ENCODE measurements at places on chromosomes 7 and 10.

DNA sequence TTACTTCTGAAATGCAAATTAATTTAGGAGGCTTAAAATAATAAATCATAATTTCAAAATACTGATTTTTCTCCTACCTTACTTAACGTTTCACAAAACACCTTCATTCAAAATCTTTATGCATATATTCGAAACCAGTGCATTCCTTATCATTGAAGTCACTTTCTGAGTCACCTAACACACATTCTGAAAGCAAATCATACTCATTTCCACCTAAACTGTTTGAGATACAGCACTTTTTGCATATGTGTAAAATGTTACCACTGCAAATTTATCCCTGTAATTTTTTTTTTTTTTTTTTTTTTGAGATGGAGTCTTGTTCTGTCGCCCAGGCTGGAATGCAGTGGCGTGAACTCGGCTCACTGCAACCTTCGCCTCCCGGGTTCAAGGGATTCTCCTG is 15.7 kb downstream of the PPP3CB start:
- peak; percentile 34 for DNase-seq

GRCh38 chr7:73437621-73438416 is 4.2 kb downstream of the FZD9 start:
- no peak for DNase-seq

GRCh38 chr7:157439149-157439548 is 102.3 kb downstream of the DNAJB6 start:
- DNase-seq: no peak

- DNase-seq: peak; percentile 38
Observed at GRCh38 chr7:95772298-95772770, at the start of gene DYNC1I1. Gene DYNC1I1, plus strand, starts transcription at chr7:95772554. Its CDS starts 32,176 bp downstream, at chr7:95804730.

DNA sequence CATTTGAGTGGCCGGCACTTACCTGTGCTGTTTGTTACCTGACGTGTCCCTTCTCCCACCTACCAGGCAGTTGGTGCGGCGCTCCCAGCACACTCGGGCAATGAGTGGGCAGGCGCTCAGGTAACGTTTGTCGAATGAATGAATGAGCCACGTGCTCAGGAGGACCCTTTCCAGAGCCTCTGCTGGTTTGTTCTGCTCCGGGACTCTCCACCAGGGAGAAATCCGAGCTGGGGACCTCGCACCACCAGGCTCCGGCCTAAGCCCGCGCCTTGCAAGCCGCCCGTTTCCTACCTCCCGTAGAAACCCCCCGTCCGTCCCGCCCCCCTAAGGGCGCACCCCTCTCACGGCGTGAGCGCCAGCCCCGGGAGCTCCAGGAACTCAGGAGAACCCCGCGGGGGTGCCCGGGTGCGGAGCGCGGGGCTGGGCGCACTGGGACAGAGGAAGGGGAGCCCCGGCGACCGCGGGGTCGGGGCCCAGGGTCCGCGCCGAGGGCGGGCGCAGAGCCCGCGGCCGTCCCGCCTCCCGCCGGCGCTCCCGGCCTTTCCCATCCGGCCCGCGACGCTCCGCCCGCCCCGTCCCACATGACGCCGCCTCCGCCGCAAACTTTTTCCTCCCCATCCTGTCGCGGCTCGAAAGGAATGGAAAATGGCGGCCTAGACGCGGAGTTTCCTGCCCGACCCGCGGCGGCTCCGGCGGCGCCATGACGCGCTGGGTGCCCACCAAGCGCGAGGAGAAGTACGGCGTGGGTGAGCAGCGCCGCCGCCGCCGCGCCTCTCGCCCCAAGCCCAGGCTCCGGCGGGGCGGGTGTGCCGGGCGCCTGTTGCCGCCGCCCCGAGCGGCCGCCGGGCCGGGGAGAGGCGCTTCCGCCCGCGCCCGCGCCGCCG is at the start of gene DOCK1:
TSS of gene DOCK1 (plus strand) at position 611 of the 884 bp plus-strand sequence. CDS start at position 701, 90 bp downstream.
- peak; percentile 73 for DNase-seq

DNA sequence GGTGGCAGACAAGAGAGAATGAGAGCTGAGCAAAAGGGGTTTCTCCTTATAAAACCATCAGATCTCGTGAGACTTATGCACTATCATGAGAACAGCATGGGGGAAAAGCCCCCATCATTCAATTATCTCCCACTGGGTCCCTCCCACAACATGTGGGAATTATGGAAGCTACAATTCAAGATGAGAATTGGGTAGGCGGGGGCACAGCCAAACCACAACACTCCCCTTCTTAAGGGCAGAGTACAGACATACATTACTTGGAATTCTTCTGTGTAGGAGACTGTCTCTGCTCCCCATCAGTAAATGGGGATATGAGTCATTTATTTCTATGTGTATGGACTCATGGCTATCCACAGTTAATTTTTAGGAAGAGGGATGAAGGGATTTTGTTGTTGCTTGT is 31.2 kb downstream of the FAM171A1 start:
- peak; percentile 26 for DNase-seq

DNA sequence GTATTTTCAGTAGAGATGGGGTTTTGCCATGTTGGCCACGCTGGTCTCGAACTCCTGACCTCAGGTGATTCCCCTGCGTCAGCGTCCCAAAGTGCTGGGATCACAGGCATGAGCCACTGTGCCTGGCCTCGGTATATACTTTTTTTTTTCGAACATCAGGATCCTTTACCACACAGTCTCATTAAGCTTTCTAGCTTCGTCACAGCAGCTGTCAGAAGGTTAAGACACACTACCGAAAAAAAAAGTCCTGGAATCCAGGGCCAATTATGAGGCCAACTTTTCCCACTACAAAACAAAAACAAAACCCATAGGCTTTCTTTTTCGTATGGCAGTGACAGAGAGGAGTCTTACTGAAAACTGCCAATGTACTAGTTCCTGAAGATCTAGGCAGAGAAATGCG is 30.7 kb downstream of the ZC3HC1 start:
- DNase-seq: no peak

GRCh38 chr10:25176421-25176968 is 1.7 kb downstream of the GPR158 start:
- DNase-seq: no peak

DNA sequence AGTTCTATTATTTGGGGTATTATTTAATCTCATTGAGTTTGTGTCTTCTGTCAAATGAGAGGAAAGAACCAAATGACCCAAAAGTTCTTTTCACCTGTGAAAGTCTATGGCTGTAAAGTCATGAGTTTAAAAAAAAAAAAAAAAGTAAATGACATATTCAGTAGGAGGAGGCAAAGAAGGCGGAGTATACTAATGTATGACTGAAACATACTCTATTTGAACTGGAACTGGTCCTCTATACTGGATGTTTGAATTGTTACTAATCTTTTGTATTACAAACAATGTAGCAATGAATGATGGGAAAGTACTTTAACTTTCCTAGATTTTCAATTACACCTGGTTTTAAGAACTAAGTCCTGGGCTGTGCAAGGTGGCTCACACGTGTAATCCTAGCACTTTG is 24.9 kb upstream of the GSAP start:
- no peak for DNase-seq

DNA sequence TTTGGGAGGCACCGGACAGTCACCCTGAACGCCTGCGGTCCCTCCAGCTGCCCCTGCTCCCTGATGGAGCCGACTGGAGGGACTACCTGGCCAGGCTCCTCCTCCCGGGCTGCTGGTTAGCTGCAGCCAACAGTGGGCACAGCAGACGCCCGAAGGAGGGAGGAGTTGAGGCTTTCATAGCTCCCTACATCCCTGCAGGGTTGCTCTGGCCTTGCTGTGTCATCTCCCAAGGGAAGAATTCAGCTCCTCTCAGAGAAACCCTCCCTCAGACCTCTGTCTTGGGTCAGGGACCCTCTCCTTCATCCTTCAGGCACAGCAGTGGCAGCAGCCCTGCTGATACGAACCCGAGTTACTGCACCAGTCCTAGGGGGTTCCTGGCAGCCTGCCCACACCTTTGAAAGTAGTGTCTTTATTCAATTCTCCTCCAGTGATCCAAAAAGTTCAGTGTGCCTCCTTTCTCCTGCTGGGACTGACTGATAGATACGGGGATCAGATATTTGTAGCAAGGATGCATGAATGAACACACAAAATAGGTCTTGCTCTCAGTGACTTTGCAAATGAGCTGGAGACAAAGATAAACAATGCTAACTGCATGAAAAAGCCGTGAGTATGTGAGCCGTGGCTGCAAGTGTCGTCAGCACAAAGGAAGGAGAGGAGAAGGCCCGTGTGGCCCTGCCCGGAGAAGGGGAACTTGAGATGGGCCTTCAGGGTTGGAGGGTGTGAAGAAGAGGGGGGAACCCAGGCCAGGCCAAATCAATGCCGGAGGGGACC is 136.6 kb downstream of the PRKAG2 start:
- DNase-seq: no peak

- no peak for DNase-seq
Observed at GRCh38 chr10:44923611-44924010, 12.5 kb downstream of the TMEM72 start.

DNA sequence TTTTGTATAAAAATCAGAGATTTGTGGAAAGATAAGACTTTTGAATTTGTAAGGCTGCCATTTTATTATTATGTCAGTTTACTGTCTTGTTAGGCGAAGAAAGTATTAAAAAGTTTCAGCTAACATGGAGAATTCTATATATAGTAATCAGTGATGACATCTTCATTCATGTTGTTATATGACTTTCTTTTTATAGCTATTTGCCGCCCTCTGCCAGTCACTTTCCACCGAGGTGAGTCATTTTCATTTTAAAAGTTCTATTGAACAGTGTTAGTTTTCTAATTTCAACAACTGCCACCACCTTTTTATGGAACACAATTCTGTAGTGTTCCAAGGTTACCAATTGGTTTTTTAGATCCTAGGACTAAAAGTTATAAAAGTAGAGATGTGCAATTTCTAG is 11.8 kb downstream of the CUTC start:
- DNase-seq: no peak

DNA sequence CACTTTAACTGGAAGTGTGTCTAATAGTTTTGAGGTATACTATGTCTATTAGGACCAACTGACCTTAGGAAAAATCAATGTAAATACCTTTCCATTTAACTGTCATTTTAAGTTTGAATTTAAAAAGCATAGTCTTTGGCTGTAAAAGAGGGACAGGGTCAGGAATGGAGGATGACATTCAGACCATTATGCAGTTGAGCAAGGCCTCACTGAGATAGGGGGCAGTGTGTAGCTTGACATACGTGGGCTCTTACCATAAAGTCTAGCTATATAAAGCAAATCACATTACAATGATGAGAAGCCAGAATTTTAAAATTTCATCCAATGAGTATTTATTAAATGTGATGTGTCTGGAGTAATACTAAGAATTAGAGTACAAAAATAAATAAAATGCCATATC is 17.9 kb downstream of the PALS2 start:
- no peak for DNase-seq

DNA sequence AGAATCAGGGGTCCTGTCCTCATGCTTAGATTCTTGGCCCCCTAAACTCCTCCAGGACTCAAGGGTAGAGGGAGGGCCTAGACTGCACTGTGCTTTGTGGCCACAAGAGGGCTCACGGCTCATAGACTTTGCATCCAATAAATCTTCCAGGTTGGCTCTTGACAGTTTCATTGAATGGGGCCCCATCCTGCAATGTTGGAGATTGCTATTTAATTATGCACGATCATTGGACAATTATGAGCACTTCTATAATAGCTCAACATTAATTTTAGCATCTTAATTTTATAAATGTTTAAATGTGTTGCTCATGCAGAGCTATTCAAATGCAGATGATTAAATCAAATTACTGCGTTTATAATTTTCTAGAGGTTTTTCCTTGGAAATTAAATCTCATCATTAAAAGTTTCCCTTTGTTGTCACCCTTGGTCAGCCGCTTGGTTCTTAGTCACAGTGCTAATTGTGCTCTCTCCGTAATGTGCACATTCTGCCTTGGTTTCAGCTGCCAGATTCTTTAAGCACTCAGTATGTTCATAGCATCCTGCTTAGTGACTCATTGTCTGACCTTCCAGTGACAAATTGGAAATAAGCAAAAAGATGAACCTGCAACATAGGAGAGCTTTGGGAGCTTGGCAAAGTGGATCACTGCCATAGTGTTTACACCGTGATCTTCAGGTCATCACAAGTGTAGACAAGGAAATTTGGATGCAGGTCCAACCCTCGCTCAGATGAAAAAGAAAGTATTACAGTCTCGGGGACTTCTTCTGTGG is 33.4 kb upstream of the PLPP4 start:
- peak; percentile 98 for DNase-seq

- no peak for DNase-seq
Observed at GRCh38 chr7:15652776-15653290, 33.6 kb downstream of the MEOX2 start.
